ENCODE measurements at places on chromosomes 7 and 10.

GRCh38 chr7:131328377-131329175 lies 900 bp downstream of the MKLN1 start:
- no peak for DNase-seq

DNA sequence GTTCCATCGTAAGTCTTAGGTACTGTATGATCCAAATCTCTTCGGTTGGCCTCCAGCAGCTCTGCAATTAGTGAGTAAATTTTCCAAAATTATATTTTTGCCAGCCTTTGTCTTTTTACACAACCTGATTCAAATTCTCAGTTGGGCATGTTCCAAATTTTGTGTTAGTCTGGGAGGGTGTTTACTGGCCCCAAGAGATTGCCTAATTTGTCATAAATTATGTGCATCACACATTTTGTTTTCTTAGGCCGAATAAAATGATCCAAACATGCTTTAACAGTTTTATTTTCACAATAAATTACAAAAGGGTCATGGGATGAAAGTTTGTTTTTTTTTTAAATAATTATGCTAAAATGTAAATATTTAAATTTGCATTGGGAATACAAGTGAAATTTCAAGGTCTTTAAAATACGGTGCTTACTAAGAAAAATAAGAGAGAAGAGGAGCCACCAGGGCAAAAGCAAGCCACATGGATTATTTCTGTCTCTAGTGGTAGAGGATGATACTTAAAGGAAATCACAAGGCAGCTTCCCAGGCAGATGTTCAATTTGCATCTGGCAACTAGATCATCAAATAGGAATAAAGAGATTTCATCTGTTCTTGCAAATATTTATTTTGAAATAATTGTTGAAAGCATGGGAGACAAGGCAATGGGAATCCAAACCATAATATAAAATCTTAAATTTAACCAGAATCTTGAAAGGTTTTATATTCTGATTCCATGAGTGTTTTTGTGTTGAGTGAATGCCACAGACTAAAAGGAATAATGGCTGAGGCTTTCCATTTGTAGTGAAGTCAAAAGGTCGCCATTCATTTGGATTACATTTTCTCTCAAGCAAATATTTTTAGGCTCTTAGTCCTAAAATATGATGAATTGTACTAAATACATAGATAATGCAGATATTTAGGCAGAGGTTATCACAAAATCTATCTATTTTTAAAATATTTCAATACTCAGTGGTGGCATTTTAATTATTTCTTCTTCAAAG lies 111.1 kb downstream of the MDFIC start:
- no peak for DNase-seq

- DNase-seq = no peak
These were observed 81.2 kb upstream of the OIT3 start for GRCh38 chr10:72812415-72812752.

GRCh38 chr10:103936022-103936421 lies 18.0 kb upstream of the STN1 start:
- DNase-seq = no peak

DNA sequence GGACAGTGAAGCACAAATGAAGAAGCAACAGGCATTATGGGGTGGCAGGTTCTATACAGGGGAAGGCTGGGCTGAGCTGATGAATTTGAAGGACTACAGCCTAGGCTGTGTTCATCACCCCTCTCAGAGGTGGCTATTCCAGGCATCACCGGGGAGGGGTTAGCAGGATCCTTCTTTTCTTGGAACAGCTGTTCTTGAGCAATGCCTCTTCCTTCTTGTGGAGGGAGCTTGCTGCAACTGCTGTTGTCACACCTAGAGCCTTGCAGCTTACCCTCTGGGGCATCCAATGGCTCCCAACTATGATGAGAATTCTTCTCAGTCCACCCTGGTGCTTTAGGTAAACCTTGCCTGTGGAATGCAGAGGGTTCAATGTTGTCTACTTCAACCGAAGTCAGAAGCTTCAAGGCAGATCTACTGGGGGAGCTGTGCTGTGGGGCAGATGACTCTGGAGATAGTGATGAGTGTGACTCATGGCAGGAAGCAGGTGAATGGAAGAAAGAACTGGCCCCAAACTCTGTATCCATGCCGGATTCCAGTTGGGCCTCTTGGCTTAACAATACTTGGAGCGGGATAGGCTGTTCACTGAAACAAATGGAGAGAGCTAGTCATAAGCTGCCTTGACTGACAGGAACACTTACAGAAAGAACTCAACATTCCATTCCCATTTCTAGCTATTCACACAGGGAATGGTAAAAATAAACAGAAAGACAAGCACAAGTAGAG lies 21.5 kb upstream of the PPP3CB start:
- DNase-seq = no peak

- DNase-seq = no peak
These were observed 5.8 kb downstream of the MACC1 start for GRCh38 chr7:20211376-20211775.

GRCh38 chr10:73591935-73592699 lies 975 bp upstream of the USP54 start:
- peak; percentile 21 for DNase-seq

GRCh38 chr7:38881015-38881414 lies 28.0 kb downstream of the VPS41 start:
- DNase-seq = no peak

GRCh38 chr10:324593-324992 lies 189.3 kb downstream of the ZMYND11 start:
- no peak for DNase-seq

GRCh38 chr7:9657257-9657656 lies 1223.8 kb downstream of the NXPH1 start:
- no peak for DNase-seq

DNA sequence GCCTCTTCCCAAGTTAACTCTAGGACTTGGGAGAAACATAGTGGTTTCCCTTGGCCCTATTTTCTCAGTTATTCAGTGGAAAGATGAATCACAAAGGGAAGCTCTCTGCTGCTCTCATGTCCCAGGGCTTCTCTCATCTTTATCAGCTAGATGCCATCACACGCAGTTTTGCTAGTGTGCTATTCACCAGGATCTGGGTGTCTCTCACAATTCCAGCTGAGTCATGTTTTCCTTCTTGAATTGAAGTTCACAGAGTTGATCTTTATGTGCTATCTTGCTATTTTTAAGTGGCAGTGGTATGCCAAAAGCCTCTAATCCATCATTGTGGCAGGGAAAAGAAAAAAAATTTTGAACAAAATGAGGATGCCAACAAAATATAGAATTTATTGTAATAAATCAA lies 101.3 kb downstream of the TWIST1 start:
- no peak for DNase-seq

- no peak for DNase-seq
These were observed 146.9 kb downstream of the PTN start for GRCh38 chr7:137196648-137197047.

DNA sequence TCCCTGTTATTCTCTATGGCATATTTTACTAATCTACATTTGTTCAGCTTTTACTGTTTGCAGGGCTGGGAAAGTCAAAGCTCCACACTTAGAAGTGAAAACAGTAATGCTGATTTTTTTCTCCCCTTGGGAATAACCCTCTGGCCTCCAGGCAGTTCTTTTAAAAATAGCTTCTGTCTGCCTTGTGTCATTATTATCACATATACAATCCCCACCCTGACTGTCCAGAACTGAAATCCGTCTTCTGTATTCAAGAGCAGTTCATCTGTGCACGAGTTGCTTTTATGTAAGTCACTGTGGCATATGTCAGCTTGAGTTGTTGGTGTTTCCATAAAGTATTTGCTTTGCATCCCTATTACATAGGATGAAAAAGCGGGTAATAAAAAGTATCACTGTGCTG lies 1221.1 kb upstream of the CELF2 start:
- no peak for DNase-seq

All from NCI-H2227 treated with DMSO at 0.1 percent for 48 hours (cell line).